ENCODE measurements at places on chromosomes 6 and 20. TPM values are rescaled to one million over a fixed set of nuclear protein-coding genes. Genes with fewer than 3 reads are reported as not detected.

Gene KCNQ5
- 7.9 TPM for total RNA-seq

GRCh38 chr6:100677240-100677639, 203.9 kb downstream of the ASCC3 start:
- DNase-seq = no peak

Gene SIRPB1
- total RNA-seq = 2.3 TPM

Gene BMP7
- total RNA-seq = not detected

DNA sequence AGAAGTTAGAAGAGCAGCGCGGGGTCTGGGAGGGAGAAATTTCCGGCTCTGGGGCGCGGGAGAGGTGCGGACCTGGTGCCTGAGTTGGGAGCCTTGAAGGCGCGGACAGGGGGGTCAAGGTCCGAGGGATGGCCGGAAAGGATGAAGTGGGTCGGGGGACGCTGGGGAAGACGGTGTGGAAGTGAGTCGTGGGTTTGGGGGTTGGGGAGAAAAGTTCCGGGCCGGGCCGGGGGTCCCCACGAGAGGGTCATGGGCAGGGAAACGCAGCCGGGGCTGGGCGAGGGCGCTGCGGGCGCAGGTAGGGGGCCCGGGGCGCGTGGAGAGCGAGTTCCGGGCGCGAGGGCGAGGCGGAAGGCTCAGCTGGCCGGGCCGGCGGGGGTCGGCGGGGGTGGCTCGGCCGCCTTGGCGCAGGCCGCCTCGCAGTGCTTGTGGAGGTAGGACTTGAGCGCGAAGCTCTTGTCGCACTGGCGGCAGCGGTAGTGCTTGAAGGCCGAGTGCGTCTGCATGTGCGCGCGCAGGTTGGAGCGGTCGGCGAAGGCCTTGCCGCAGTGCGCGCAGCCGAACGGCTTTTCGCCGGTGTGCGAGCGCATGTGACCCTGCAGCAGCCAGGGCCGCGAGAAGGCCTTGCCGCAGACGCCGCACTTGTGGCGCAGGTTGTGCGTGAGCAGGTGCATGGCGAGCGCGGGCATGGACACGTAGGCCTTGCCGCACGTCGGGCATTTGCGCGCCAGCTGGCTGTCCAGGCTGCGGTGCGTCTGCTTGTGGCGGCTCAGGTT, 10.5 kb upstream of the SRXN1 start:
- no peak for DNase-seq

Gene SIGLEC1
- total RNA-seq = 0.24 TPM

- DNase-seq = no peak
These were observed 31.1 kb upstream of the SSTR4 start for GRCh38 chr20:23003881-23004460.

Gene VIP
- not detected for total RNA-seq

Gene KPNA5
- 13.5 TPM for total RNA-seq

GRCh38 chr6:50097966-50098640, 48.4 kb upstream of the DEFB112 start:
- DNase-seq = no peak

GRCh38 chr20:4729265-4729664, 7.6 kb downstream of the PRND start:
- DNase-seq = no peak

Gene SLC26A8
- not detected for total RNA-seq

DNA sequence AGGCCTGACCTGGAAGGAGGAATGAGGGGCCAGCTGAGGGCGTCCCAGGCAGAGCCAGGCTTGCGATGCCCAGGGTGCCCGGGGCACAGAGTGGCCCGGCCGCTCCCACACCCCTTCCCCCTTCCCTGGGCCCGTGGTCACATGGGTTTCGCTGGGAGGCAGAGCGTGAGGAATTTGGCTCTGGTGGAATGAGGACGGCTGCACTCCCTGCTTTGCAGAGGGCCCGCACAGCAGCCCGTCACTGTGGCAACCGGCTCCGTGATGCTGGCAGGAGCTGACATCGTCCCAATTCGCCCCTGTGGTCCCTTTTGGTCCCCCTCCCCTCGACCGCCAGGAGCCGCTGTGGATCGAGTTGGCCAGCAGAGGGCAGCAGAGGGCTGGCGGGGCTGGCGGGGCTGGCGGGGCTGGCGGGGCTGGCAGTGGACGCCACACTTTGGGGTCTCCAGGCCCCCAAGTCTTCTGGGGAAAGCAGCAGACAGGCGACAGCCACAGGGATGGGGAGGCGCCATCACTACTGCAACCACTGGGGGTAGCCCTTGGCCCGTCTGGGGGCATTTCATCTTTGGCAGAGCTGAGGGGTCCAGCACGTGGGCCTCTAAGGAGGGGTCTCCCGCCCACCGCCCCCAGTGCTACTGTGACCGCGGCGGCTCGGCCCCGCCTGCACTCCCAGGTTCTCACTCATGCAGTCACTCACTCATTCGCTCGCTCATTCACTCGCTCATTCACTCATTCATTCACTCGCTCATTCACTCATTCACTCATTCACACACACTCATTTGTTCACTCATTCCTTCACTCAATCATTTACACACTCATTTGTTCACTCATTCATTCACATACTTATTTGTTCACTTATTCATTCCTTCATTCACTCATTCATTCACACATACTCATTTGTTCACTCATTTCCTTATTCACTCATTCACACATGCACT, 49.7 kb upstream of the BHLHE23 start:
- peak; percentile 61 for DNase-seq

DNA sequence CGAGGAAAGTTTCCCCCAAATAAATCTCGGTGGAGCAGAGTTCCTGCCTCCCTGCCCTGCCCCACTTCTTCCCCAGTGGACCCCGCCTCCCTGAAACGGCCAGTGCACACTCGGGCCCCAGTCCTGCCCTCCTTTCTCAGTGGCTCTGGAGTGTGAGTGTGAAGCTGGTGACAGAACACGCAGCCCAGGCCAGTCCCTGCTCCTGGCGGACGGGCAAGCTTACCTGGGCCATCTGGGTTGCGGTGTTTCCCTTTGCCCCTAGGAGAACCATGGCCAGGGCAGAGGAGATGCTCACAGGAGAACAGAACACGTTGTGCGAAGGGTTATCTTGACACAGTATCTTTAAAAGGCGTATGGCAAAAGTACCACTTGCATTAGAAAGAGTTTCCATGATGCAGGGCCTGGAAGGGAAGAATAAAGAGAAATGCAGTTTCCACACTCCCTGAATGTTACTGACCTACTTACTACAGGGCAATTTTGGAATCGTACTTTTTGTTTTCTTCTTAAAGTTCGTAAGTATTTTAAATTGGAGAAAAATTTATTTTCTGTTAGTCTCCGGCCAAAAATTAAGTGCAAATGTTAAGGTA, 2.8 kb downstream of the SERPINB9 start:
- DNase-seq = no peak

- DNase-seq = no peak
These were observed 41.7 kb downstream of the PTCHD4 start for GRCh38 chr6:48069280-48069679.

Gene MRPL18
- 129 TPM for total RNA-seq

Gene BICRAL
- total RNA-seq = 15.9 TPM

DNA sequence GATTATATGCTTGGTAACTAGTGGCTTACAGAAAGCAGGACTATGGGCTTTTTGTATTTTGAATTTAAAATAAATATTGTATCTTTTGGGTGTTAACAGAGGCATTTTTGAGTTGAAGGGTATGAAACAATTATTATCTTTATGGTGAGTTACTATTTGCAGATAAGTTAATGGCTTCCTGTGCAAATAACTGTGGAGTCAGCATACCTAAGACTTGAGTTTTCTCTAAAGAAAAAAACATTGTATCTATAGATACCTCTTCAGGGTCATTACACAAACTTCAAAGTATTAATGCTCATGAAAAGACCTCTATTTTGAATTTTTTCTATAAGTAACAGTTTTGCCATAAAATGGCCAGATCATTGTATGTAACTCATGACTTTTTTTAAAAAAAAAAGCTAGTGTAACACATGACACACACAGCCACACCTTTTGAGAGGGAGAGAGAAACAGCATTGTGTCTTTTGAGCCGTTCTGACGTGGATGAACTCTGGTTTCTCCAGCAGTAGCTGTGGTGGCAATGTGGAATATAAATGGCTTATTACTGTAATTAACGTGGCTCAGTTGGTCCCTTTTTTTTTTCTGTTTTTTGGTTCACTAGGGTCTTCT, 36.3 kb downstream of the PLEKHG1 start:
- DNase-seq = no peak

DNA sequence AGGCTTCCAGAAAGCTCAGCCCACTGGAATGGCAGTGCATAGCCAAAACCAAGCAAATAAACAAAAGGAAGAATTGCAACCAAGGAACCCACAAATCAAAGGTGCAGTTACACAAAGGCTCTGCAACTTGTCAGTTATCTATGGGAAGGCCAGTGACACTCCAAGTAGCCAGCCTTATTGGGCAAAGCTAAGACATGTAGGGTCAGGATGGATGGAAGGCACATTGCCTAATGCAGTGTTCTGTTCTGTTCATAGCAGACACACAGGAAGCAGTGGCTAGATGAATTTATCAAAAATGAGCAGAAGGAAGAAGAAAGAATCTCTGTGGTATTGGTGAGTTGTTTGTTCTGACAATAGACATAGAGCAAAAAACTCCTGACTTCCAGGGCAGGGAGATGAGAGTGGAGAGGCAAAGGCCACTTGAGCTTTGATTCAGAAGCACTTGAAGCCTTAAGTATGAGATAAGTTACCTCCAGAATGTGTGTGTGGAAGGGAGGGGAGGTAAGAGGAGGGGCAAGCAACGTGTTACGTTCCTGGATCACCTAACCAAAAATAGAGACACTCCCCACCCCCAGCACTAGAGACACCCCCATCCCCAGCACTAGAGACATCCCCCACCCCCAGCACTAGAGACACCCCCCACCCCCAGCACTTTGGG, 57.9 kb upstream of the AKAP12 start:
- DNase-seq = no peak

DNA sequence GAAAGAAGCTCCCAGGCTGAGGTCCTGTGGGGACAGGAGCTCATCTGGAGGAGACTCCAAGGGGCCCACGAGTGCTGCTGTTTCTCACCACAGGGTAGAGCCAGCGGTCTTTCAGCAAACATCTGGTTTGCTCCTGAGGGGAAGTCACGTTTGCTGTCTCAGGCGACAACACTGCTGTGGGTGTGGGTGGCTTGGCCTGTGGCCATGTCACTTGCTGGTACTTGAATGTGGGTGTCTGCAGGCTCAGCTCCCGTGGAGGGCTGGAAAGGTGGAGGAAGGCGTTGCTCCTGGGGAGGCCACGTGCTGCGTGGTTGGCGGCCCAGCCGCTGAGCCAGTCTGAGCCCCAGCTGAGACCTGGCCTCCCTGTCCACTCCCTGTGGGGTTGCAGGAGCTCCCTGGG, 52.8 kb upstream of the MPC1 start:
- peak; percentile 37 for DNase-seq

GRCh38 chr6:81771097-81771496, 18.6 kb upstream of the TENT5A start:
- DNase-seq = no peak

Gene LY6G5B
- total RNA-seq = 21.2 TPM

DNA sequence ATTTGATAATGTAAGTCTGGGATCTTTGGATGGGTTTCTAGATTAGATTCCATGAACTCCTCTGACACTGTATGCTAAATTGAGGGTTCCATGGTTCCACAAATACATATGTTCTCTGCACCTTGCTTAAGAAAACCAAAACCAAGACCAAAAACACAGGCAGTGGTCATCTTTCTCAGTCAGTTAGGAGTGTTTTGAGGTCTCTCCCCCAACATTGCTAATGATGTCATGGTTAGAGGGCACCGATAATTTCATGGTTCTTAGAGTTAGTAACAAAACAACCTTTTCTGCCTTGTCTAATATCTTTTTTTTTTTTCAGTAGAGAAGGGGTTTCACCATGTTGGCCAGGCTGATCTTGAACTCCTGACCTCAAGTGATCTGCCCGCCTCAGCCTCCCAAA, 44.5 kb downstream of the ARID1B start:
- DNase-seq = no peak

Gene SNPH
- total RNA-seq = 3.2 TPM

- DNase-seq = no peak
These were observed 288.7 kb downstream of the KIF16B start for GRCh38 chr20:16284385-16285100.

Gene HNF4A
- total RNA-seq = not detected

Gene ENPP3
- 1.3 TPM for total RNA-seq

DNA sequence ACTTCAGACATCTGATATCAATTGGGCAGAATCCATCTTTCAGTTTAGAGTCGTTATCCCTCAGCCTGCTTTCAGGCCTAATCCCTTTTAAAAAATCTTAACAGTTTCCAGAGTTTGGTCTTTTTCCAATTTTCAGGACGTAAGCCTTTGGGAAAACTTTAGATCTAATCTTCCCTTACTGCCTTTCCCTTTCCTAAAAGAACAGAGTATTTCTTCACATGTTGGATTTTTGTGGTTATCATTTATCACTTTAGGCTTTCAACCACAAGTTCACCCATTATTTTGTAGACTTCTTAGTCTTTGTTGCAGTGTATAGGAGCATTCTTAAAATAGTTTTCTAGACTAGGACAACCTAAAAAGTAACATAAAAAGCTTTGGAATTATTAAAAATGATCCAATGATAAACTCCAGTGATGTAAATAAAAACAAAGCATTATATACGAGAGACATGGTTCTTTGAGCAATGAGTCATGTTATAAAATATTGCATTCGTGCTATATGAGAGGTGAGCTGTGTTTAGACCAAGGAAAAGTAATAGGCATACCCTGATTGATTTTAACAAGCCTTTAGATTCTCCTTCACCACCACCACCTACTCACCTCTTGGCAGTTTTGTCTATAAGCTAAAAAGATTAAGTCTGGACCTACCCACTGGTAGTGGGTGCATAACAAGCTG, 90.4 kb upstream of the MCHR2 start:
- DNase-seq = no peak

DNA sequence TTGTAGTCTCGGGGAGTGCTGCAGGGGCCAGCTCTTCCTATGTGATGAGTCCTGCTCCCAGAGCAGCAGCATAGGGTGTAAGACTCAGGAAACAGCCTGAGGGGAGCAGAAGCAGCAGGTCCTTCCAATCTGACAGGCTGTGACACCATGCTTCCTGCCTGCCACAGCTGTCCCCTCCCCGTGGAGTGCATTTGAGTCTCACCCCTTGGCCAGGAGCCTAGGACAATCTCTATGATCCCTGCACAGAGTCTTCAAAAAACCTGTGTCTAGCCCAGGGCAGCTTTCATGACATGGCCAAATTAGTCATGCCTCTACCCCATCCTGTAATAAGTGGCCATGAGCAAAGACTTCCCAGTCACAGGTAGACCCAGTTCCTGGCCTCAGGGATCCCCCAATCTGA, 23.1 kb upstream of the LRFN2 start:
- DNase-seq = no peak

Gene TRIM15
- not detected for total RNA-seq

GRCh38 chr20:57473246-57474048, 51.5 kb downstream of the CTCFL start:
- no peak for DNase-seq

Gene HLA-DRB1
- 24.7 TPM for total RNA-seq

DNA sequence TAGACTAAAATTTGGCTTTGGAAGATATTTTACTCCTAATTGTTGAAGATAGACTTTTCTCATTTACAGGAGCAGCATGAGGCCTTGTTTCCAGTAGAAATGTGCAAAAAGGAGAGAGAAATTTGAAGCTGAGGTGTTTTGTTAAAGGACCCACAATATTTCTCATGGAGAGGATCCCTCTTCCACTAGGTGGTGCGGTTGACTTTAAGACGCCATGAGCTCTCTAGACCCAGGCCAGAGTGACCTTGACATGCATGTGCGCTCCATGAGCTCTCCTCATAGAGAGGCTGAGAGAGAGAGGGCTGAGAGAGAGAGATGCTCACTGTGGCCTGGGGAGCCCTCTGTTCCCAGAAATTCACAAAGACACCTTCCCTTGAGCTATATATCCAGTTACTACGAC, 861.2 kb upstream of the EYS start:
- no peak for DNase-seq

GRCh38 chr6:13113981-13114593, 214.2 kb downstream of the TBC1D7 start:
- DNase-seq = no peak

- DNase-seq = no peak
These were observed 20.8 kb downstream of the ZC2HC1B start for GRCh38 chr6:143885116-143885515.

Data from CD8-positive, alpha-beta memory T cell (primary cell).